T-helper 2 cell treated with Interferon-gamma antibody and Interleukin-4, amounts not matched to agents 100 ng/mL and 5 ng/mL, for 36 hours (primary cell): ENCODE measurements at places on chromosomes 12 and 14. TPM values are rescaled to one million over a fixed set of nuclear protein-coding genes. Genes with fewer than 3 reads are reported as not detected.

Gene CLEC7A
- total RNA-seq: not detected in 2 replicates

Gene SBNO1
- 41.9 and 42.6 TPM in 2 replicates for total RNA-seq

Gene RTRAF
- 179 and 182 TPM in 2 replicates for total RNA-seq

Gene ZDHHC22
- not detected in 2 replicates for total RNA-seq

Gene LRRC10
- not detected in 2 replicates for total RNA-seq

Gene PABPN1
- total RNA-seq: 195 and 196 TPM in 2 replicates

Gene HOXC11
- total RNA-seq: not detected in 2 replicates

Gene KRT72
- total RNA-seq: 0.27 and 0.30 TPM in 2 replicates

Gene SP7
- not detected in 2 replicates for total RNA-seq

Gene RPL10L
- not detected in 2 replicates for total RNA-seq

Gene MYO1H
- total RNA-seq: not detected in 2 replicates

Gene PPP2R3C
- 46.0 and 46.4 TPM in 2 replicates for total RNA-seq

Gene SART3
- 78.3 and 84.4 TPM in 2 replicates for total RNA-seq

Gene PKP2
- 0.07 and 0.16 TPM in 2 replicates for total RNA-seq

Gene EFCAB11
- total RNA-seq: 6.4 and 6.5 TPM in 2 replicates

Gene EIF4B
- total RNA-seq: 383 and 386 TPM in 2 replicates

Gene PARPBP
- 27.7 and 28.9 TPM in 2 replicates for total RNA-seq

Gene GSC
- total RNA-seq: not detected in 2 replicates

Gene ALKBH1
- 13.5 and 14.1 TPM in 2 replicates for total RNA-seq

Gene NTN4
- total RNA-seq: not detected in 2 replicates

Gene OTOGL
- total RNA-seq: not detected in 2 replicates

Gene SLC15A5
- not detected in 2 replicates for total RNA-seq

Gene KLHL33
- 0.05 and 0.11 TPM in 2 replicates for total RNA-seq

Gene DDN
- total RNA-seq: 0.16 and 0.23 TPM in 2 replicates

Gene MDGA2
- not detected in 2 replicates for total RNA-seq

Gene RGS6
- 0.18 and 0.39 TPM in 2 replicates for total RNA-seq

Gene RIN3
- total RNA-seq: 35.4 and 37.1 TPM in 2 replicates

Gene ATP2B1
- 20.0 and 24.6 TPM in 2 replicates for total RNA-seq

Gene KRT7
- 5.3 and 8.3 TPM in 2 replicates for total RNA-seq

Gene TAS2R43
- 0.55 and 1.2 TPM in 2 replicates for total RNA-seq

Gene KCNA1
- 0.07 TPM in 1 of 2 replicates, not detected in the other for total RNA-seq

Gene LMNTD1
- total RNA-seq: not detected in 2 replicates

Gene CLEC9A
- not detected in 2 replicates for total RNA-seq

Gene ARID4A
- total RNA-seq: 27.3 and 27.4 TPM in 2 replicates

Gene CMA1
- total RNA-seq: not detected in 2 replicates

Gene KCNC2
- total RNA-seq: not detected in 2 replicates

Gene PTCSC3
- not detected in 2 replicates for total RNA-seq

Gene GOLGA5
- 18.2 and 19.9 TPM in 2 replicates for total RNA-seq

Gene INHBE
- not detected in 2 replicates for total RNA-seq

Gene PRIMA1
- total RNA-seq: not detected in 2 replicates

Gene PIWIL1
- total RNA-seq: 0.25 and 0.27 TPM in 2 replicates

Gene GRIP1
- not detected in 2 replicates for total RNA-seq

Gene CLEC4D
- total RNA-seq: not detected in 2 replicates

Gene IGF1
- 0.41 and 0.75 TPM in 2 replicates for total RNA-seq

Gene MORN3
- 0.82 and 0.84 TPM in 2 replicates for total RNA-seq

Gene SLC25A47
- not detected in 2 replicates for total RNA-seq
